Activated naive CD4-positive, alpha-beta T cell treated with Interleukin-2 at 50 U/mL for 16 hours (primary cell): ENCODE measurements at places on chromosomes 4 and X.
A peak's percentile ranks its signal among the peaks of the same experiment; 100 is the strongest.

GRCh38 chrX:905848-906566, 275.4 kb downstream of the SHOX start:
- DNase-seq = no peak

- no peak for DNase-seq
Observed at GRCh38 chr4:74370912-74371311, 6.0 kb downstream of the EREG start.

GRCh38 chr4:123349421-123350190, 47.0 kb upstream of the SPRY1 start:
- no peak for DNase-seq

- no peak for DNase-seq
Observed at GRCh38 chr4:116639070-116639577, 446.3 kb downstream of the TRAM1L1 start.

- peak; percentile 38 for DNase-seq
Observed at GRCh38 chr4:184280591-184281071, 63.0 kb upstream of the ENPP6 start.
